ENCODE measurements at places on chromosomes 12 and 14. TPM values are rescaled to one million over a fixed set of nuclear protein-coding genes. Genes with fewer than 3 reads are reported as not detected.

GRCh38 chr12:5262885-5263284, 169.0 kb upstream of the NTF3 start:
- no peak for DNase-seq

DNA sequence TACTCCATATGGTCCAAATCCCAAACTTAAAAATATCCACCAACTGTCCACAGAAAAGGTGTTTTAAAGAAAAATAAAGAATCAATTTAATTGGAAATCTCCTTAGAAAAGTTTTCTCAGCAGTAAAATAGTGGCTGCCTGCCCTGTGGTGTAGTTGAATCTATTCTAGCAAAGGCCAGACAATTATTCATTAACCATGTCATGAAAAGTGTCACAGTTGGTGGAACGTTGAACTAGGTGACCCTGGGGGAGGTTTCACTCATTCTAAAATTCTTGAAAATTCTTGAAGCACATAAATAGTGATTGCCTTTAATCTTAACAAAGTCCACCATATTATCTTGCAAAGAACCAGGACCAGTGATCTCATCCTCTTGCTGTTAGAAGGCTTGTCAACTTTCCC, 78.4 kb upstream of the GZMB start:
- no peak for DNase-seq

Gene VCPKMT
- polyA plus RNA-seq, result 8.5 TPM

- DNase-seq, result peak; percentile 78
Observed at GRCh38 chr12:47377414-47378221, 297.9 kb upstream of the AMIGO2 start.

Gene KRT2
- polyA plus RNA-seq, result not detected

DNA sequence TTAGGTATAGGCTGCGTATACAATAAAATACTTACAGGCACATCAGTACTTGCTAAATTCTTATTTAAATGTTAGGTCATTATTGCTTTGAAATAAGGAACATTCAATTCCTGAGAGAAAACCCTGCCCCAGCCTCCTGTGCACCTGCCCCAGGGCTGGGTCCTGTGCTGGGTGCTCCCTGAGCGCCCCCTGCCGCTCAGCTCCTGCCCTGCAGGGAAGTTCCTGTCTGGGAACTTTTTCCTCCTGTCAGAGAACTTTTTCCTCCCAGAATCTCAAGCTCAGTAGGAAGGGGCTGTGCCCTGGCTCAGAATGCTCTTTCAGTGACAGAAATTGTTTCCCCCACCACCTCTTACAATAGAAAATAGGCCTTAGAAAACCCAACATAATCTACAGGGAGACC, 751.1 kb downstream of the TMEM121 start:
- DNase-seq, result no peak

Gene ZDHHC22
- not detected for polyA plus RNA-seq

Gene PLCZ1
- not detected for polyA plus RNA-seq

GRCh38 chr14:54889919-54890318, 12.7 kb downstream of the GCH1 start:
- DNase-seq, result no peak

- DNase-seq, result no peak
Observed at GRCh38 chr12:28899951-28900350, 249.1 kb upstream of the FAR2 start.

Gene BCAT1
- 38.8 TPM for polyA plus RNA-seq

GRCh38 chr14:73760598-73761586, 46.7 kb upstream of the PNMA1 start:
- no peak for DNase-seq
